ENCODE measurements at places on chromosomes 2 and 18.

DNA sequence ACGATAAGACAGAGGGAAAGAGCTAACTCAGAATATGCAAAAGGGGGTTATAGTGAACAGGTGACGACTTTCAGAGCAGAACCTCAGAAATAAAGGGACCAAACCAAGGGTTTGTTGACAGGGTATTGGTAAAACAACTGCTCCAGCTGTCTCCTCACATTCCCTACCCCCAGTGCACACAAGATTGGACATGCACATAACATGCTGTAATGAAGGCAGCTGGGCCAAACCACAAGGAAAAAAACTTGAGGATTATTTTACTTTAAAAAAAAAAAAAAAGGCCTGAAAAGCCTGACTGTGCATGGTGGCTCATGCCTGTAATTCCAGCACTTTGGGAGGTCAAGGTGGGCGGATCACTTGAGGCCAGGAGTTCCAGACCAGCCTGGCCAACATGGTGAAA is 3.5 kb downstream of the RBM43 start:
- peak; percentile 78 for DNase-seq

- no peak for DNase-seq
Observed at GRCh38 chr18:22490429-22490846, 72.7 kb upstream of the CTAGE1 start.

DNA sequence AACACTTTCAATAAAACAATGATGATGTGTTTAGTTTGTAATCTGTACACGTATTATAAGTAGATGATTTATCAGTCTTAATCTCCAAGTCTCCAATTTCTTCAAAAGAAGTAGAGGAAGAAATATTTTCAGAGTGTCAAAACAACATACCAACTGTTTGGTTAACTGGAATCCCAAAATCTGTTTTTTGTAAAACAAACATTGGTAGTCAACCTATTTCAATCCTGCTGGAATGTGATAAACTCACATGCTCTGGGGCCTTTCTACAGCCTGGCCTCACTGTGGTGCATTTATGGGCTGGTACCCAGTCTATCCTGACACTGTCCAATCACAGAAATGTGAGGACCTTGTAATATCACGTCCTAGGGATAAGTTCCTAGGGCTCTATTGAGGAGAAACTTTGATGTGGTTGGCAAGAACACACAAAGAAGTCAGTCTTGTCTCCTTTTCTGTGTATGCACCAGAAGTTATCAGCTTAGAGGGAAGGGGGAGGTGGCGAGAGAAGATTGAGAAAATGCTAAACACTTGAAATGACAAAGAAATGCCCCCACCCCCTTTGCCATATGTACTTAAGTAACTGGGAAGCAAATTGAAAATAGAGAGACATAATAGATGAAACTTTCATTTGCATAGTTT is 47.2 kb downstream of the PRKRA start:
- no peak for DNase-seq

DNA sequence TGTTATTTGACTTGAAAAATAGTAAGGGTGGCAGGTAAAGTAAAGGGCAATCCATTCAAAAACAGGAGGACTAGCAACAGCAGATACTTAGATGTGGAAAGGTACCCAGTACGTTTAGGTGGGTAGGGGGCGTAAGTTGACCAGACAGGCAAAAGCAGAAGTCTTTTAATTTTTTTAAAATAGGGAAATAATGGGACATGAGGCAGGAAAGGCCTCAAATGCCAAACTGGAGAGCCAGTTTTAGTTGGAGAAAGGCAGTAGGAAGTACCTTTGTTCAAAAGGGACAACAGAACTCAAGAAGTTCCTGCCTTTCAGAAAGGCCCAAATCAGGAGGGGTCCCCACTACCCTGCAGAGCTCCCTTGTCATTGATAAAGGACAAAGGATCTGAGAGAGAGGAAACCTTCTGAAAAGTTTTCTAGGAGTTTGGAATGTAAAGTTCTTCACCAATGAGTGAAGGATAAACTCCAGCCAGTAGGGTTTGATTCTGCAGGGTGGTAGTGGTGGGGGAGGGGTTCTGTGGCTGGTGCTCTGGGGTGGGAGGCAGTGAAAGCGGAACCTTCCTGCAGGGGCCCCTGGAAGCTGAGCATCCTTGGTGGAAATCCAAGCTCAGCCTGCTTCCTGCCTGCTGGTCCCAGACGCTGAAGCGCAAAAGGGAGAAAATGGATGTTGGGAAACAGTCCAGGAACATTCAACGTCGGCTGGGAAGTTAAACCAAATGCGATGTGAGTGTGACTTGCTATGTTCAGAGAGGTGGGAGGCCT is 40.1 kb downstream of the TMEM17 start:
- no peak for DNase-seq

DNA sequence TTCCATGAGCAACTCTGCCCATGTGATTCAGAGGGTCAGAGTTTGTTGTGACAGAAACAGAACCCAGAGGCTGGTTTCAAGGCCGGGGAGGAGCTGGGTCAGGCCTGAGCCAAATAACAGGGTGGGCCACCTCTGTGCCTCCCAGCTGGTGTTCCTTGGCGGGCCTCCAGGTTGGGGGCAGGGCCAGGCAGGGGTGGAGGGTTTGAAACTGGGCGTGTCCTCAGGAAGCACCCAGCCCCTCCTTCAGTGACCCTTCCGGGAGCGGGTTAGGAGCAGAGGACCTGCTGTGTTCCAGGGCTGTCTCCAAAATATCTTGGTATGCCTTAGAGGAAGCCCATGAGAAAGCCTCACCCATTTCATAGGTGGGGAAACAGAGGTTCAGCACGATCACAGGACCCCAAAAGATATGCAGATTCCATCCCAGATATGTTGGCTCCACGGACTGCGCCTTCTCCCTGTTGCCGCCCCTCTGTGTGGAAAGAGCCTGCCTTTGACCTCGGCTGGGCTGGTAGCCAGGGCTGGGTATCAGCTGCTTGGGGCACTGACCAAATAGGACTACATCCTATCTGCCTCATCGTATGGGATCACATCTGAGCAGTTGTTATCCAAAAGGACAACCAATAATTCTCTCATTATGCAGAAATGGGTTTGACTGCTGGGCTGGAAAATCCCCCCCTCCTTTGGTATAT is 74.8 kb upstream of the GLI2 start:
- no peak for DNase-seq

DNA sequence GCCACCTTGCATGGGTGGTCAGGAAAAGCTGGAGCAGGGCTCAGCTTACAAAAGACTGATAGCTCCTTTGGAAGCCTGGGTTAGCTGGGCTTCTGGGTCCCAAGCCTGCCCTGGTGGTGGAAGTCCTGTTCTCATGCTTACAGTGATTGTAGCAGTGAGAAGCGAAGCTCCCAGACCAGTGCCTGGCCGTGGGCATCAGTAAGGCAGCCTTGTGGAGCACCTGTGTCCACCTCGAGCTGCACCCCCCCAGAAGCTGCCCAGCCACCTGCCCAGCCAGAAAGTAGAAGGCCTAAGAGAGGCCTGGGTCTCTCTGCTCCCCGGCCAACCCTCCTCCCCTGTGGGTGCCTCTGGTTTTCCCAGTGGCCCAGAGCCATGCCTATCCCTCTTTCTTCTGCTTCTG is 10.5 kb downstream of the GLI2 start:
- no peak for DNase-seq

GRCh38 chr2:3024401-3024935 is 353.1 kb downstream of the EIPR1 start:
- DNase-seq, result no peak

DNA sequence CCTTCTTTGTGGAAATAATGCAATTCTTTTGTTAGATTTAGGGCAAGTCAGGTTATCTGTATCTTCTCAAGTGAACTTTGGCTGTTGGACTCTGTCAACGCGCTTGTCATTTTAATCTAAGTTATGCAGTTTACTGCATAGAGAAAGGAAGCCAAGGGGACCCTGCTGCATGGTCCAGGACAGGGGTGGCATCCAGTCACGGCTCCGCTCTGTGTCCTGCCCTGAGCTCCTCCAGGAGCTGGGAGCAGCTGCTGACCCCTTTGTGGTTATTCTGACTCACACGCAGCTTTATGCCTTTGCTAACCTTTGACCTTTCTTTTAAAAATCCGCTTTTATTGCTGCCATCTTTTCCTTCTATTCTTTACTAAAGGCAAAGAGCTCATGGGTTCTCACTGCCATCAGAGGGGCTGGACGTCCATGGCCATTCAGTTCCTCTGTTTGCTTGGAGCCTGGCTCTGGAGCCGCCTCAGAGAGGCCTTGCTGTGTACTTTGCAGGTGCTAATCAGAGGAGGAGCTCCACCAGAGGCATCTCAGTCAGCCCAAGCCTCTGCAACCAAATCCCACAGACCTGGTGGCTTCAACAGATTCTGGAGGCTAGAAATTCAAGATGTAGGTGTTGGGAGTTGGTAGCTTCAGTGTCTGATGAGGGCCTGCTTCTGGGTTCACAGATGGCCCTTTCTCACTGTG is 39.3 kb downstream of the SNTG2 start:
- no peak for DNase-seq

DNA sequence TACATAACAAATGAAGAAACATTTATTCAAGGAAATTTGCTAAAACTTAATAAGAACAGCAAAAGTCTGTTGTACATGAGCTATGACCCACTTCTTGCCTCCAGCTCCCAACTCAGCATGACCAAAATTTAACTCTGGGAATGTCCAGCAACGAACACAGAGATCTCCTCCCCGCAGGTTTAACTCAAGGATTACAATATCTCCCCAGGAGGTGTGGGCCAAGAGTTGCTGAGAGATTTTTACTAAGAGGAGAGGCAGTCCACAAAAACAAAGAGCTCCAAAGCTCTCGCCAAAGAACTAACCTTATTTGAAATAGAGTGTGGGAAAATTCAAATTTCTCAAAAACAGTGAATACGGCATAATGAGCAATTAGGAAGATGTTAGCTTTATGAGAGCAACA is 318.5 kb downstream of the GRB14 start:
- no peak for DNase-seq

DNA sequence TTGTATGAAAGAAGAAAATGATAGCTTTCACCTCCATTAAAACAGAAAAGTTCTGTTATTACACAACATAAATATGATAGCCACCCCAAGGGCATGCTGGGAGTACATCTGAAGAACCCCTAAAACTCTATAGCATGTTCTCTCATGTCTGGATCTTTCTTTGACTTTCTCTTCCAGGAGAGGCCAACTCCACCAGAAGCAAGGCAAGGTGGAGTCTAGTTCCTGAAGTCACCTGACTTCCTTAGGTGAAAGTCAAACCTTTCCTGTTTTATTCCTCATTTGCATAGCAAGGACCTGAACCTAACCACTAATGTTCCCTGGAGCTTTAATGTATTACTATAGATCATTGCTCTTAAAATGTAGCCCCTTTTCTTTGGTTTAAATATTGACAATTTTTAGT is 5.7 kb downstream of the STAT1 start:
- DNase-seq, result no peak

GRCh38 chr2:182868054-182868796 is 1.8 kb upstream of the FRZB start:
- DNase-seq, result no peak

DNA sequence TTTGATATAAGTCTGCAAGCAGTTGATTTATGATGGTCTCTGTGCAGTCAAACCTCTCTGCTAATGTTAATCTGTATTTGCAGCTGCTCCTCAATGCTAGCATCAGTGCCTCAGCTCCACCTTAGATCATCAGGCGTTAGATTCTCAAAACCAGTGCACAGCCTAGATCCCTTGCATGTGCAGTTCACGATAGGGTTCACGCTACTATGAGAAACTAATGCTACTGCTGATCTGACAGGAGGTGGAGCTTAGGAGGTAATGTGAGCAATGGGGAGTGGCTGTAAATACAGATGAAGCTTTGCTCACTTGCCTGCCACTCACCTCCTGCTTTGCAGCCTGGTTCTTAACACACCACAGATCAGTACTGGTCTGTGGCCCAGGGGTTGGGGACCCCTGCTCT is 18.4 kb downstream of the RBKS start:
- DNase-seq, result no peak

DNA sequence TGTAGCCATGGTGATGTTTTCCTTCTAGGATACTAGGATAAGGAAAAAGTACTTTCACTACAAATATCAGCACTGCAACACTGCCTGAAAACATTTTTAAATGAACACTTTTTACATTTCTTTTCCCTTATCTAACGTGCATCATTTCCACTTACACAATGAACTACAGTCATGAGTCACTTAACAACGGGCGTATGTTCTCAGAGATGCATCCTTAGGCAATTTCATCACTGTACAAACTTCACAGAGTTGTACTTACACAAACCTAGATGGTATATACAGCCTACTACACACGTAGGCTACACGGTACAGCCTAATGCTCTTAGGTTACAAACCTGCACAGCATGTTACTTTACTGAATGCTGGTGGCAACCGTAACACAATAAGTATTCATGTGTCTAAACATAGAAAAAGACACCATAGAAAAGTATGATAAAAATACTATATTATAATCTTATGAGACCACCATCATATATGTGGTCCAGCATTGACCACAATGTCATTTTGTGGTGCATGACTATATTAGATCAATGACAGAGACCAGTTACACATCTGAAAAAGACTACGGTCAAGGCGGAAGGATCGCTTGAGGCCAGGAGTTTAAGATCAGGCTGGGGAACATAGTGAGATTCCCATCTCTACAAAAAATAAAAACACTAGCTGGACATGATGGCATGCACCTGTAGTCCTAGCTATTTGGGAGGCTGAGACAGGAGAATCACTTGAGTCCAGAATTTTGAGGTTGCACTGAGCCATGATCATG is 39.8 kb downstream of the WDR33 start:
- peak; percentile 97 for DNase-seq

DNA sequence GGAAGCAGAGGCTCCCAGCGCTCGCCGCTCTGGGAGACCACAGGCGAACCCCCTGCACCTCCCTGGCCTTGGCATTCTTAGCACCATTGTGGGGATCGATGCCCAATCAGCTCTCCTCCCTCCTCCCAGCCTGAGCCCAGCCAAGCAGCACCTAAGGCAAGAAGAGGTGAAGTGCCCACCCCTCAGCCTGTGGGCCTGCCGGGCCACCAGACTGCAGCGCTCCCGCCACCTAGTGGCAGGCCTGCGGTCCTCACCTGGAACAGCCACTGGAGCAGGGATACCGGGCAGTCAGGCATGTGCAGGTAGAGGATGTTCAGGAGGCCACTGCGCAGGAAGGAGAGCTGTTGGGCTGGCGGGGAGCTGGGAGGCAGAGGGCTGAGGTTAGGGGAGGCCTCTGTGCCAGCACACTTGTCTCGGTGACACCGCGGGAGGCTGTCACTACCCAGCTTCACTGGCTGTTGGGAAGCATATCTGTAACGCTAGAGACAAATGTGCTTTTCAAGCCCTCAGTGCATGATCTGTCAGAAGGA is 35.2 kb downstream of the FAM178B start:
- peak; percentile 47 for DNase-seq

DNA sequence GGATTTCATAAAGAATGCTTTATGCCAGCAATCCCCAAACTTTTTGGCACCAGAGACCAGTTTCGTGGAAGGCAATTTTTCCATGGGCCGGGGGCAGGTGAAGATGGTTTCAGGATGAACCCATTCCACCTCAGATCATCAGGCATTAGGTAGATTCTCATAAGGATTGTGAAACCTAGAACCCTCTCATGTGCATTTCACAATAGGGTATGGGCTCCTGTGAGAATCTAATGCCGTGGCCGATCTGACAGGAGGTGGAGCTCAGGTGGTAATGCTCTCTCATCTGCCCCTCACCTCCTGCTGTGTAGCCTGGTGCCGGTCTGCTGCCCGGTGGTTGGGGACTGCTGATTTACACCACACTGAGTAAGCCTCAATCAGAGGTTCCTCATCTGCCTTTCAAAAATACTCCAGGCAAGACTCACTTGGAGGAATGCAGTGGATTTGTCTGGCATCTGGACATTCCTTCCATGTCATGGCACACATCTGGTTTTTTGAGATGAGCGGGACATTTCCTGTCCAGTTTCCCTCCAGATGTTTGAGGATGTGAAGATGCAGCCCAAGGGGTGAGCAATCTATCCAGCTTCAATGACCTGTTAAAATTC is 185.8 kb downstream of the VAPA start:
- peak; percentile 17 for DNase-seq

- DNase-seq, result no peak
Observed at GRCh38 chr18:70981400-70982140, 692.7 kb downstream of the SOCS6 start.
